ENCODE measurements at places on chromosomes 1 and 21.

GRCh38 chr1:165527251-165528007 is 16.4 kb upstream of the LRRC52 start:
- no peak for DNase-seq

- no peak for DNase-seq
Measured at GRCh38 chr1:240820816-240821215, 208.9 kb upstream of the GREM2 start.

GRCh38 chr1:243267471-243267880 is 11.6 kb downstream of the SDCCAG8 start:
- DNase-seq: no peak

GRCh38 chr1:55536545-55536865 is 321.3 kb upstream of the USP24 start:
- DNase-seq: no peak

DNA sequence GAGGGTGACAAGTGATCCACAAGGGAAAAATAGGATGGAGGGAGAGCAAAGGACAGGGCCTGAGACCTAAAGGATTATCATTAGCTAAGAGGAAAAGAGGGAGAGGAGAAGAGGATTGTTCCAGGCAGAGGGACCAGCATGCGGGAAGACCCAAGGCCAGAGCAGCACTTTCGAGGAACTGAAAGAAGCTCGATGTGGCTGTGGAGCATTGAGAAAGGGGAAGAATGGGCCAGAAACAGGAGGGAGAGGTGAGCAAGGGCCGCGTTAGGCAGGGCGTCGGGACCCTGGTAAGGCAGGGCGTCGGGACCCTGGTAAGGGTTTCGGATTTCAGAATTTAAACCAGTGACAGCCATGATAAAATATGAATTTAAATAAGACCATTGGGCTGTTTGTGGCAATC is 22.8 kb upstream of the CSF1 start:
- DNase-seq: no peak

- DNase-seq: no peak
Measured at GRCh38 chr1:164969253-164969652, 387.3 kb downstream of the LMX1A start.

GRCh38 chr1:207181847-207182246 is 77.8 kb downstream of the C4BPA start:
- DNase-seq: no peak

DNA sequence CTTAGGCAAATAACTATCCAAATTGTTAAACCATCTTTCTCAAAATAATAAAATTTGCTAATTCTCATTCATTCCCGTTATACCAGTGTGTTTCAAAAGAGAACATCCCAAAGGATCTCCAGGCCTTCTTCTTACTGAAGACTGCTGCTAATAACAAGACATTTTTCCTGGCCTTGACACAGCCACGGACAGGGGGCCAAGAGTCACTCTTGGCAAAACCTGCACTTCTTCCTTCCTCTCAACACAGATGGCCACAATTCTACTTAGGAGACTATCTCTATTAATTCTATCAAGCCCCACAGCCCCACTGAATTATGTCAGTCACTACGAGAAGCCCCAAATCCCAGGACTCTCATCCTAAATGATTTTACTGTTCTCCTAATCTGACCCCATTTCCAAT is 86.0 kb downstream of the EVI5 start:
- DNase-seq: no peak

DNA sequence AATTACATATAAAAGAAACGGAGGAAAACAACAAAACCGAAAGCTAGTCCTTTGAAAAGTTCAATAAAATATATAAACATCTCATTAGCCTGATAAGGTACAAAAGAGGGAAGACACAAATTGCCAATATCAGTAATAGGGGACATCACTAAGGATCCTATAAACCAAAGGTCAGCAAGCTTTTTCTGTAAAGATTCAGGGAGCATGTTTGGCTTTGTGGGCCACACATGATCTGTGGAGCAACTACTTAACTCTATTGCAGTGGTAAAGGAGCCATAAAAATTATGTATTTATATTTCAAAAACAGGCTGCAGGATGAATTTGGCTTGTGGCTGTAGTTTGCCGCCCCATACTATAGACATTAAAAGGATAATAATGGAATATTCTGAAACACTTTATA is 5.5 kb upstream of the NSUN4 start:
- no peak for DNase-seq

Measured in HFFc6 (cell line).